Stimulated activated CD4-positive, alpha-beta T cell treated with anti-CD3 and anti-CD28 coated beads, Interleukin-1b, Interleukin-23, amount 100 ng/mL, for 1 hour (primary cell): ENCODE measurements at places on chromosomes 6 and 20.

DNA sequence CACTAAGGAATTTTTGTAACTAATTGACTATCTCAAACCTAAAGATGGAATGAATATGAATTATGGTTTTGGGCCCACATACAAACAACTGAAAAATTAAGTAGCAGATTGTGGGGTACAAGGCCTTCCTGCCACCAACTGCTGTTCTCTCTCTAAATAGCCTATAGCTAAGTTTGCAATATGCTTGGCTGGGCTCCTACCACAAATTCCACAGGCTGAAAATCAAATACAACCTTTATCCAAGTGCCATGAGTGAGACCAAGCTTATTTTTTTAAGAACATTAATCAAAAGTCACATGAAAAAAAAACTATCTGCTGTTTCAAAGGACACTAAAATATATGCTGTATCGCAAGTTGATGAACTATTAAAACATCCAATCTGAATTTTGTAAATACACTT is 52.1 kb downstream of the TENT5A start:
- DNase-seq, result no peak

- no peak for DNase-seq
These were observed 139.6 kb upstream of the NOX3 start for GRCh38 chr6:155595284-155595683.

- DNase-seq, result no peak
These were observed 47.1 kb downstream of the AKIRIN2 start for GRCh38 chr6:87654875-87655454.

DNA sequence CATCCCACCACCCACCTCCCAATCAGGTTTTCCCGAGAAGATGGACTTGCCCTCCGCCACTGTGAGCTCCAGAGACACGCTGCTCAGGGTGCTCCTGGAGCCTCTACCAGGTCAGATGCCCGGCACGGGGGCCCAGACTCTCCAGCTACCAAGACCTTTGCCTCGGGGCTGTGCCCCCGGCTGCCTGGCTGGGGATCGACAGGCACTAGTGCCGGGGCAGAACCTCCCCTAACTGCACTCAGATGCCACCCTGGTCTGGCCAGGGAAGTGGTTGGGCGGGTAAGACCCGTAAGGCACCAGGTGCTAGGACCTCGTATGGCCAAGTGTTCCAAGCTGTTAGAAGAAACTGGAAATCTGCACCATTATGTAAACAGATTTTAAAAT is 100.7 kb downstream of the ASXL1 start:
- DNase-seq, result no peak

DNA sequence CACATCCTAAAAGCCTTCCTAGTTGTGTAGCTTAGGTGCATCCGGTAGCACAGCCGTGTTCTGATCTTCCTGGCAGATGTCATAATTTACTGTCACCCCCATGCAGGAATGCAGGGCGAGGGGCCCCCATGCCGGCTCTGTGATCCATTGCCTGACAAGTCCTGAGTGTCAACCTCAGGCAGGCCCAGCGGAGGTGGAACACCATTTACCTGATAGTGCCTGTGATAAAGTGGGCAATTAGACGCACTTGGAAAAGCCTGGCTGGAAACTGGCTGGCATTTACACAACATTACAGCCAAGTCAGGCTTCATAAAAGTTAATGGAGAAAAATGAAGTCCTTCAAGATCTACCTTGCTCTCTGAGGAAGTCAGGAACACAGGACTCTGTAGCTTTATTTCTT is 521.4 kb upstream of the JAG1 start:
- no peak for DNase-seq

DNA sequence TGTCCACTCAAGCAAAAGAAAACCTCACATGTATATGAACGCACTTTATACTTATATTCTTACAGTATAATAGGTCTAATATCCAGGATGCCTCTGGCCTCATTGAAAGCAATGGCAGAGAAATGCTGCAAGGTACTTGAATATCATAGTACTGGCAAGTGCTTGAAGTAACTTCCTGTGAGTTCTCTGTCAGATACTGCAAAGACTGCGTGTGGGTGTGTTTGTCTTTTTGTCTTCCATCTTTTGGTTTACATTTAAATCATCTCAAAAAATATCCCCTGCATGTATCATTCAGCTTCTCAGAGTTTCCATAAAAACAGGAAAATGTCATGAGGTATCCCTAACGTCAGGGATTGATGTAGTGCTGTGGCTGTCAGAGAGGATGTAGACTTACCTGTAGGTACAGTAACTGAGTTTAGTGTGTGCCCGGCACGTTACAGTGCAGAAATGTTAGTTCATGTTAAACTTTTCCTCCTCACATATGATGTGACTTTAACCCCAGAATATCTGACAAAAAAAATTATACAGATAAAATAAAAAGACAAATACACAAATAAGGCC is 184.3 kb downstream of the DST start:
- no peak for DNase-seq

- DNase-seq, result no peak
These were observed 53.6 kb downstream of the EZR start for GRCh38 chr6:158765499-158766068.

GRCh38 chr6:168020242-168020641 is 22.8 kb downstream of the KIF25 start:
- DNase-seq, result no peak

- no peak for DNase-seq
These were observed 50.4 kb downstream of the IL22RA2 start for GRCh38 chr6:137123078-137123477.

DNA sequence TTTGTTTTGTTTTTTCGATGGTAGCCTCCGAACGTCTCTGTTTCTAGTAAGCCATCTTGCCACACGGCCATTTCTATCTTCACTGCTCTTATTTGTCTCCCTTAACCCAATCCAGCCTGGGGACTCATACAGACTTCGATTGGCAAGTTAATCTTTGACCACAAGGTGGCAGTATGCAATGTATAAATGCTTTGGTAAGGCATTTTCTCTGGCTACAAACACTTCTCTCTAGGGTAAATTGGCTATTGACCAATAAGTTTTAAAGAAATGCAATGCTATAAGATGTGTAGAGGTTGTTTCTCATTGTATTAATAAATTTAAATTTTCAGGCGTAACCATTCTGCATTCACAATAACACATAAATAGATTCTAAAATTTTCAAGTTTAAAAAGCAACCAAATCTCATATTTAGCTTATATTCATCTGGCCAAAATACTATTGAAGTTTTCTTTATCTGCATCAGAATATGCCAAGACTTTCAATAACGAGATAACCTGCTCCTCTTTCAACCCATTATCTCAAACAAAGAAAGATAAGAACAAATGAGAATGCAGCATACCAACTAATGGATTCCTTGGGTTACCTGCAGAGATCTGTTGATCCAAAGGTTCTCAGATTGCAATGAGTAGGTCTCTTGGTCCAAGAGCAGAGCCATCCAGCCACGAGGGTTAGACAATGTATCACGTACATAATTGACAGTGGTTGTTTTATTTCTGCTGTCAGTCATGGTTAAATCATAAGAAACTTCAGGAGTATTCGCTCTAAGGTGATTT is 231.9 kb downstream of the PKHD1 start:
- no peak for DNase-seq

DNA sequence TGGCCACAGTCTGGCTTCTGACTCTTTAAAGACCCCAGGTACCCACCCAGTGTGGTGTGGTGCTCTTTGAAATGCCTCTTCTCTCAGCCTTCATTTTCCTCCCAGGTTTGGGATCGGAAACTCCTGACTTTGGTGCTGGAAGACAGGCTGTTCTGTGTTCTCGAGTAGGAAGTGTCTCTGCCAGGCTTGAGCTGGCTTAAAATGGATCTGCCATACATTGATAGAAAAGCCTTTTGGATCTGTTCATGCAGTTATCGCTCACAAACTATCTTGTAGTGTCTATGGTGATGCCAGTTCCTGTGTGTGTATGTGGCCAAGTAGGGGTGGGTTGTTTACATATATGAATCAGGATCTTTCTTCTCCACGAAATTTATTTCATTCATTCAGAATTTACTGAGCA is 307.3 kb upstream of the CHD6 start:
- DNase-seq, result no peak

DNA sequence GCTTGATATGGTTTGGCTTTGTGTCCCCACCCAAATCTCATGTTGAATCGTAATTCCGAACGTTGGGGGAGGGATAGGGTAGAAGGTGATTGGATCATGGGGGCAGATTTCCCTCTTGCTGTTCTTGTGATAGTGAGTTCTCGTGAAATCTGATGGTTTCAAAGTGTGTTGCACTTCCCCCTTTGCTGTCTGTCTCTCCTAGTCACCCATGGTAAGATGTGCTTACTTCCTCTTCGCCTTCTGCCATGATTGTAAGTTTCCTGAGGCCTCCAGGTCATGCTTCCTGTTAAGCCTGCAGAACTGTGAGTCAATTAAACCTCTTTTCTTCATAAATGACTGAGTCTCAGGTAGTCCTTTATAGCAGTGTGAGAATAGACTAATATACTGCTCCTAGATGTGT is 19.9 kb downstream of the PFDN4 start:
- no peak for DNase-seq

DNA sequence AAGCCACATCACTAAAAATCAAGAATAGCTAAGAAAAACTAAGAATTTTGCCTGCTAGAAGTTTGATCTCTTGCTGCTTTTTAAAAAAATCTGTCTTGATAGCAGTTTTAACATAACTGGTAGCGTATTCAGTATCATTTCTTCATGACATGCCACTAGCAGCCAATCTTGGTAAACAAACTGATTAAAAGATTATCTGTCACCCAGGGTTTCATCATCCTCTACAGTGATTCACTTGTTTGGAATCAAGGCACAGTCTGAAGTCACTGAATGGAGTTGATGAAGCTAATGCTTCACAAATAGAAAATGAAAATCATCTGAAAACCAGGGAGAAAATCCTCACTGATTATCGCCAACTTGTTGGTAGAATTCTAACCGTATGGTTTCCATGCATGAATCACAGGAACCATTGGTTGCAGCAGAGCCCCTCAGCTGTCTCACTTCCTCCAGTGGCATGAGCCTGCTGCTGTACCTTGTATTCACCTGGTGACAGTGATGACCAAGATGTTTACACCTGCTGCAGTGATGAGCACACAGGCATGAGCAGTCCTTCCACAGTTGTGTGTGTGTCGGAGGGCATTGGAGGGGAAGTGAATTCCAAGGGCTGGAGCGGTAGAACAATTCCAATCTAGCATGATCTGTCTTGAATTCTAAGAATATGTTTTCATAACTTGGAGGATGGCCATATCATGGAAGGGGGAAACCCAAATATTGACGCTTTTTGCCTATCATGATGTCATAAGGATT is 275.0 kb downstream of the KHDC1L start:
- no peak for DNase-seq

DNA sequence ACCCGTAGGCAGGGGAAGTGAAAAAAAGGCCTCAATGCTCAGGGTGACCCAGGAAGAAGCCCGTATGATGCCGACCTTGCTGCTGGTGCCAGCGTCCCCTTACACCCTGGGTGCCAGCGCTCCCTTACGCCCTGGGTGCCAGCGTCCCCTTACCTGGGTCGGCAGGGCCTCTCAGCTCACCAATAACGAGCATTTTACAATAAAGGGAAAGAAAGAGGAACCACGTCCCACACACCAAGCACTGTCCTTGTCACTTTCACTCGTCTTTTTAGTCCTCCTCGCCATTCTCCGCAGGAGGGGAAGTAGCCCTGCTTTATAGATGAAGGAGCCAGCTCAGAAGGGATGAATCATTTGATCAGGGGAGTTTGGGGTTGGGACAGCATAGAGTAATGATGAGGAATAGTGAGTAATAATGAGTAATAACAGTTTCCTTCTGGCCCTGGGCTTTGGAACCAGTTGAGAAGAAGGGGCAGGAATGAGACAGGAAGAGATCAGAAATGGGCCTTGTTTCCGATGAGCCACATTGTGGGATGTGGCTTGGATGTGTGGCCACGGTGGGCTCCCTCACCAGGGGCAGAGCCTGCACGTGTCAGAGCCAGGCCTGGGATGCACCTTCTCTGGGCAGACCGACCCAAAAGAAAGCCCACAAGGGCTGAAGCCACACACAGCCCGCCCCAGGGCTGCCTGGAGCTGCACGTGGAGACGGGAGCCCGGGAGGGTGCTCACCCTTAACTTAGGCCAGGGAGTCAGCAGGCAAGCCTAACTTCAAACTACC is 75.7 kb downstream of the SYNJ2 start:
- DNase-seq, result no peak

GRCh38 chr6:37725957-37726356 is 28.3 kb upstream of the MDGA1 start:
- DNase-seq, result no peak

DNA sequence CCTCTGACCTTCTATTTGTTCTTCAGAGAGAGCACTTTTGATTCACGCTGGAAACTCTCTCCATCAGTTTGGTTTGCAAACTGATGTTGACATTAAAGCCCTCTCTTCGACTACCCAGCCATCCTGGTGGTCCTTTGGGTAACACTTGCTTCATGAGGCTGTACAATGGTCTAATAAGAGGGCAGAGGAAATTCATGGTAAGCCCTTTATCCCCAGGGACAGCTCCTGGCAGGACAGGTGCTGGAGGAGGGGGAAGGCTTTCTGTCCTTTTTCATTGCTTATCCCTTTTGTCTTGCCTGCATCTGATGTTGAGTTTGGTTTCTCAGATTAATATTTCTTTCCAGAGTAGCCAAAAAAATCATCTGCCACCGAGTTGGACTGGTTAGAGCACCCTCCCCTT is 52.1 kb upstream of the CD93 start:
- DNase-seq, result no peak

DNA sequence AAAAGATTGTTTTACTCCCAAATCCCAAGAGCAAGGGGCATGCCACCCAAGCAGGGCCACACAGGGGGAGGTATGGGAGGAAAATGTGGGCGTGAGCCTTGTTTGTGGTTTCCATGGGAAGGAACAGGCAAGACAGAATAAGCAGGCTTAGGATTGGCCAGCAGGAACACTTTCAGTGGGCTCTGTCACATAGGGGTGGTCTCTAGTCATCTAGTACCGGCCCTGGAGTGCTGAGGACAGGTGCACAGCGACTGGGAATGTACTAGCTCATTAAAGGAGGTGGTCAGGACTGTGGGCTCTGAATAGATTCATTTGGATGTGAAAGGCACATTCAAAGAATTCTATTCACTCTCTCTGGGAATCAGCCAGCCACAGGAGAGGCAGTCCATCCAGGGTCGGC is 175.6 kb downstream of the TBC1D7 start:
- DNase-seq, result no peak

- no peak for DNase-seq
These were observed 12.5 kb downstream of the NOX3 start for GRCh38 chr6:155443168-155443567.
